ENCODE measurements at places on chromosomes 6 and 20.
A peak's percentile ranks its signal among the peaks of the same experiment; 100 is the strongest.

- DNase-seq = no peak
Observed at GRCh38 chr20:7161690-7162089, 394.2 kb downstream of the BMP2 start.

- no peak for DNase-seq
Observed at GRCh38 chr20:46599227-46599987, 49.0 kb upstream of the OCSTAMP start.

DNA sequence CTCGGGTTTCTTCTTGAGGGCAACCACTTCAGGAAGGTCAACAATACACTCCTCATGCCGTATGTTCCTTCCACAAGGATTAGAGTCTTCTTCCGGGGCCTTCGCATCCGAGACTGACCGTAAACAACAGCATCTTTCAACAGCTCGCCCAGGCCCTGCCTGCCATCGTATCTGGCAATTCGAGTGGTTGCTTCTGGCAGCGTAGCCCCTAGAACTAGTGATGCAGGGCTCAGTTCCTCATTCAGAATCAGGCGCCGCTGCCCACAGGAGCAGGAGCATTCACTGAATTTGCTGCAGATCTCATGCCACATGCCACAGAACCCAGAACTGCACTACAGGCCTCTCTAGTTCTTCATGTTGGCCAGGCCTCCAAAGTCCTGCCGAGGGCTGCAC lies 59.0 kb upstream of the AFDN start:
- no peak for DNase-seq

GRCh38 chr6:161351858-161352257 lies 78.0 kb upstream of the AGPAT4 start:
- no peak for DNase-seq

- DNase-seq = no peak
Observed at GRCh38 chr6:128595544-128595943, 75.1 kb upstream of the PTPRK start.

- DNase-seq = no peak
Observed at GRCh38 chr6:105015482-105015881, 58.6 kb downstream of the LIN28B start.

DNA sequence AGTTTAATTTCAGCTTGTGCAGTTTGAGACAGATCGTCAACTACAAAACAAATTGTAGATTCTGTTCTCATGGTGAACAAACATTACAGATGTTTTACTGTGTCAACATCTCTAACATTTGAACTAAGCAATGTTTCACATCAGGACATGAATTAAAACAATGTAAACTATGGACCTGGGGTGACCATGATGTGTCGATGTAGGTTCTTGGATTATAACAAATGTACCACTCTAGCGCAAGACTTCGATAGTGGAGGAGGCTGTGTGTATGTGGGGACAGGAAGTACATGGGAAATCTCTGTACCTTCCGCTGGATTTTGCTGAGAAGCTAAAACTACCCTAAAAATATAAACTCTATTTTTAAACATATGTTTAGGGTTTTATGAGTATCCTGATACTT lies 17.1 kb downstream of the HIVEP2 start:
- peak; percentile 75 for DNase-seq

GRCh38 chr6:138480279-138480949 lies 18.9 kb downstream of the NHSL1 start:
- no peak for DNase-seq

DNA sequence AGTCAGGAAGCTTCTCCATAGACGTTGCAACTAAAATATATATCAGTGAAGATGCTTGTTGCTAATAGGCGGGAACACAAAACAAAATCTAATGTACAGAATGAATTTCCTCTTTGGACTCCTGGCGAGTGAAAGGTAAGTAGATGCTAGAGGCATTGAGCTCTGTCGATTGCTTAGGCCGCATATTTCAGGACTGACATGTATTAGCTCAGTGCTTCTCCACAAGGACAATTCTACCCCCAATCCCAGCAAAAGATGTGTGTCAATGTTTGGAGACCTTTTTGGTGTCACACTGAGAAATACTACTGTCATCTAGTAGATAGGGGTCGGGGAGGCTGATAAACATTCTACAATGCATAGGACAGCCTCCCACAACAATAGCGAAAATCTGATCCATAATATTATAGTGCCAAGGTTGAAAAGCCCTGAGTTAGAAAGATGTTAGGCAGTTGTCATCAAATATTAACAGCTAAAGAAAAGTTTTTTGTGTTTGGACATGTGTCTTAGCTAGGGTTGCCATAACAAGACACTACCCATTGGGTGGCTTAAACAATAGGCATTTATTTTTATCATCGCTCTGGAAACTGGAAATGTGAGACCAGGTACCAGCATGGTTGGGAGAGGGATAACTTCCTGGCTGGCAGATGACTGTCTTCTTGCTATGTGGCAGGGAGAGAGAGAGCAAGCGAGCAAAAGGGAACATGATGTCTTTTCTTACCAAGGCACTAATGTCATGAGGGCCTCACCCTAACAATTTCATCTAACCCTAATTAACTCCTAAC lies 48.0 kb upstream of the BCAS1 start:
- no peak for DNase-seq

DNA sequence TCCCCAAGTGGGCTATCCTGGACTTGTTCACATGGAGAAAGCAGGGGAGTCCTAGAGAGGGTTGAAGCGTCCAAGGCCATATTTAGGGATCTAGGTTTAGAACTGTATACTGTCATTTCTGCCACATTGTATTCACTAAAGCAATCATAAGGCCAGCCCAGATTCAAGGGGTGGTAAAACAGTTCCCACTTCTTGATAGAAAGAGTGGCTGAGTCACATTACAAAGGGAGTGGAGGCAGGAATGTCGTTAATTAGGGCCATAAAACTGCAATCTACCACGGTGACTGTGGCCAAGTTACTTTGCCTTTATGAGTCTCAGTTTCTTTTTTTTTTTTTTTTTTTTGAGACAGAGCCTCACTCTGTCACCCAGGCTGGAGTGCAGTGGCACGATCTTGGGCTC lies 7.4 kb upstream of the UBR2 start:
- DNase-seq = no peak

DNA sequence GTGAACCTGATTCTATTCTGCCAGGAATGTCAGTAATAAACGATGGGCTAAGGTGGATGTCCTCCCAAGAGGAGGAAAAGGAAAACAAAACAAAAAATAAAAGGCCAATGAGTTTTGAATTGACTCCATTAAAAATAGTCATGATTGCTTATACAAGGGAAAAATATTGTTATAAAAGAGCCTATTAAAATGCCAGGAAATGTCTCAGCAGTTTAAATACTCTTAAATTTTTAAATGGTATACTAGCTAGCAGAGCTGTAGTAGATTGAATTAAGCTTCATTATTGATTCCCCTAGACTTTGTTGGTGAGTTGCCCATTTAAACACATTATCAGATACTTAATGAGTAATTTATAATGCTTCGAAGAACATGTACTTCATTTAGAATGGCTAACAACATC lies 990.9 kb upstream of the GJE1 start:
- DNase-seq = no peak

- DNase-seq = no peak
Observed at GRCh38 chr20:45229264-45230056, 8.3 kb downstream of the SEMG2 start.

GRCh38 chr20:40304119-40304613 lies 384.9 kb downstream of the MAFB start:
- no peak for DNase-seq

DNA sequence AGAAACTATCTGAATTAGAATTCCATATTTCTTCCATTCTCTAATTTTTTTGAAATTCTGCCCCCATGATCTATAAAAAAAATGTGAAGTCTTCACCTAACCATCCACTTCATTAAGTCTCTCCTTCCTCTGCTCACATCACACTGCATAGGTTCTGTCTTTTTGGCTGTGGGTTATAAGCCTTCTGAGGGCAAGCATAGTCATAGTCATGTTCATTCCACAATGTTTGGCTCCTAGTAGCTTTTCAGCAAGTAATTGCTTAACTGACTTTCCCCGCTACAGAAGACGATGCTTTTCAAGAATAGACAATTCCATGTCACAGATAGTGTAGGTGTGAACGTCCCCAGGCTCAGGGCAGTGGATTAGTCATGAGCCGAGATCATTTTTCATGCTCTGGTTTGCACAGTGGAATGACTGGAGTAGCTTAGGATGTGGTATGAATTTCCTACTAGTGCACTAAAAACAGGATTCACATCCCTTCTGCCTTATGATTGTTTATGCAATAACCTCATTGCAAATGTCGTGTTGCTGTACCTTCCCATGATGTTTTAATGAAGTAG lies 29.1 kb downstream of the WRNIP1 start:
- DNase-seq = no peak

- DNase-seq = no peak
Observed at GRCh38 chr6:6393069-6393529, 72.6 kb upstream of the F13A1 start.

GRCh38 chr20:9632265-9632664 lies 117.9 kb downstream of the LAMP5 start:
- DNase-seq = no peak

DNA sequence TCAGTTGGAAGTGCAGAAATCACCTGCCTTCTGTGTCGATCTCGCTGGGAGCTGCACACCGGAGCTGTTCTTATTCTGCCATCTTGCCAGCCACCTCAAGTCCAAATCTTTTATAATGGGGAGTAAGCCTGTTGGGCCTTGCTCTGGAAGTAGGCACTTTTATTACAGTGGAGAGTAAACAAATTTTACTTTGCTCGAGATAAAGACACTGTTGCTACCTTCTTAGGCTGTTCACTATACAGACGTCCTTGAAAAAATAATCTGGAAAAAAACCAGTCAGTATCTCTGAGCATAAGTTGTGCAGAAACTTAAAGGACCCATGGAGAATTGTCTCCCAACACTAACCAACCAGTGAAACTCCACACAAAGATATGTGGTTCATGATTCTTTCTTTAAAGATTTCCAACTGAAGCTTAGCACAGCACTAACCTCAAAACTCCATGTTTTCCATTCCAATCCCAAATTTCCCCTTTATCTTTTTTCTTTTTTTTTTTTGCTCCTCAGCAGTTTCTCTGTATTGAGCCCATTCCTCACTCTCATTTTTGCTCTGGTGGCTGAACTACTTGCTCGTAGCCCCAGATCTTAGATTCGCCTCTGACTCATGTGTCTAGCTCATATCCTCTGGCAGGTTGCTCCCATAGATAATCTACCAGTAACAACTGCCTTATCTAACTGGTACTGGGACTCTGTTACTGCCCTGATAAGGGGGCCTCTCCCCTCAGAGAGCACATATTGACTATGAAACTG lies 34.3 kb upstream of the COL9A1 start:
- DNase-seq = no peak

GRCh38 chr20:46826343-46826984 lies 68.2 kb upstream of the EYA2 start:
- no peak for DNase-seq

DNA sequence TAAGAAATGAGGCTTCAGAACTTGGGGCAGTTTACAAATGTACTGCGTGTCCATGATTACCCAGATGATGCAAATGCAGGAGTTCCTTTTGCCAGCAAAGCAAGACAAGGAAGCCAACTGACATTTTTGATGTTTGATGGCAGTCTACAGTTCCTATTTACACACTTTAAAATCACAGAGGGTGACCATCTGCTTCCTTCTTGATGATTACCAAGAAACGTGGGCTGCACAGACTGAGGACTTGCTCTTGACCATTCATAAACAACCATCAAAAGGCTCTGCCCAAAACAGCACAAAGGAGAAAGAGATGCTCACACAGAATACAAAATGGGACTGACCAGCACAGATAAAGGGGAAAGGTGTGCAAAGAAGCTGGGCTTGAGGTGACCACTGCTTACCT lies 79.8 kb upstream of the TRAF3IP2 start:
- DNase-seq = no peak

GRCh38 chr6:151257985-151258445 lies 18.2 kb downstream of the AKAP12 start:
- no peak for DNase-seq

DNA sequence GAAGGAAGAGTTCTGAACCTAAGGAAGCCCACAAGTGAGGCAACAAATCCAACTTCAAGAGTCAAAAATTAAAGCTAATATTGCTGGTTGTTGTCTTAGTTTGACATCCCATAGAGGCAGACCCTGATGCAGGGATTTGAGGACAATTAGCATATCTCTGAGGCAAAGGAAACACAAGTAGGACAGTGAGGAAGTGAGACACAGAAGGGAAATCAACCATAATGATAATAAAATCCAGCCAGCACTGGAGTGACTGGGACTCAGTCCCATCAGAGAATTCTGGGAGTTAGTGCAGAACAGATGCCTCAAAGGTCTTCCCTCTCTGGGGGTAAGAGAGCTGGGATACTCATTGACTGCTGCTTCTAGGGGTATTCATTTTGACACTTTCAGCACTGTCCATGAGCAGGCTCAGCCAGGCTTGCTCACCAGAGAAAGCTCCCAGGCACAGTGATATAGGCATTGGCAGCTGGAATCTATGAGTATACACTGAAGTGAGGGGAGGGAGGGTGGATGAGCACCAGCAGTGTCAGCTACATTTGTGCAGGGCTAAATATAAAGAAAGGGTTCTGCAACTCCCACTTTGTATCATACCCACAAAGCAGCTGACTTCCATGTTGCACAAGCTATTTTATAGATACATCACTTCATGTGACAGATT lies 43.4 kb upstream of the SPTLC3 start:
- no peak for DNase-seq

GRCh38 chr20:6665161-6665560 lies 102.3 kb upstream of the BMP2 start:
- DNase-seq = no peak

- DNase-seq = no peak
Observed at GRCh38 chr20:52787216-52787615, 184.9 kb upstream of the TSHZ2 start.

DNA sequence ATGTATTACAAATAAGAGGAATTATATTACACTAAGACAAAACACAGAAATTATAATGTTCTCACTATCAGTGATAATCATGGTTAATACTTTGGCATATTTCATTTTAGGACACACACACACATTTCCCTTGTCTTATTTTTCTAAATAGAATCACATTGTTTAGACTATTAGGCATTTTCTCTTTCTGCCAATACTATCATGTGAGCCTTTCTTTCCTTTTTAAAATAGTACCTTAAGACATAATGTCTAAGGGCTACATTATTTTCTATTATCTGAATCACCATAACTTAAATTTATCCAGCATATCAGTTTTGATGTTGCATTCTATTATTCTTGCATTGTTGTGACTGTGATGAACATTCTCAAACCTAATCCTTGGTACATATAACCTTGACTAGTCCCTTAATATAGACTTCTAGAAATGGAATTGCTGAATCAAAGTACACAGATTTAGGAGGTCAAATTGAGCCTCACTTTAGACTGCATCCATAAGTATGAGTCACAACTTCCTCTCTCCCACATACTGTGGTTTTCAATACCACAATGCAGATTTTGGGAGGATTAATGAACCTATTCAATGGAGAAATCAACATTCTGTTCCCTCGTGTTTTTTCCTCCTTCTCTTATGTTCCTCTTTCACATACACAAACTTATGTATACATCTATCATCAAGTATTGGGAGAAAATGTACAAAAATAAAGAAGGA lies 212.6 kb downstream of the MOXD1 start:
- DNase-seq = no peak

- DNase-seq = no peak
Observed at GRCh38 chr6:91166271-91167046, 579.6 kb upstream of the MAP3K7 start.
